Fibroblast of skin of scalp (primary cell): ENCODE measurements at places on chromosomes 3 and 15.

GRCh38 chr3:8665407-8665896 is 20.9 kb upstream of the SSUH2 start:
- no peak for DNase-seq

DNA sequence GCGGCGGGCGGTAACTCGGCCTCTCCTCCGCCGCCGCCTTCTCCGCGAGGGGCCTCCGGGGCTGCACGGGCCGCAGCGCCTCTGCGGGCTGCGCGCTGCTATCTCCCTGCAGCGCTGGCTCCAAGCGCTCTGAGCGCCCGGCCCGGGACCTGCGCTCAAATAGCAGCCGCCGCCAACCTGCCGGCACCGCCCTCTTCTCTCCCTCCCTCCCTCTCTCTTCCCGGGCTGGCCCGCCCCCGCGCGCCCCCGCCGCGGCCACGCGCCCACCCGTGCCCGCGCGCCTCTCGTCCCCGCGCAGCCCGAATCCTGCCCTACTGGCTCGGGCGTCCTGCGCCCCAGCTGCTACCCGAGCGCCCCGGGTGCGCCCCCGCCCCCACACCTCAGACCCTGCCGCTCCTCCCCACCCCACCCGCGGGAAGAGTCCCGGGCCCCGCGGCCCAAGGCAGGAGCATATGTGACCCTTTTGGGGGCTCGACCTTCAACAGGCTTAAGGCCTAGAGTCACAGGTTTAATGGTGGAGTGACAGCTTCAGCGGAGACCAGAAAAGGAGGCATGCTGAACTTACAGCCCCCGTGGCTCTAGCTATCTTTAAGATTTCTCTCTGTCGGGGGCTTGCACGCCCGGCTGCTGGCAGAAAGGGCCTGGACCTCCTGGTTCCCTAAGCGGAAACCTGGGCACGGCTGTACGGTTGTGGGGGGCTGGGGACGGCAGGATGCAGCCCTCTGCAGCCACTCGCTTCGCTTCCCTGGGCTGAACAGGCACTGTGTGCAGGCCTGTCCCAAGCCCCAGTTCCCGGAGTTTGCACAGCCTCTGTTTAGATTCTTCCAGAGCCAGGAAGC is at the start of gene CACNA2D2:
Gene CACNA2D2, minus strand, starts transcription at position 131 of the 839 bp plus-strand sequence. CDS start 211 bp downstream, outside the sequence.
- DNase-seq = no peak

DNA sequence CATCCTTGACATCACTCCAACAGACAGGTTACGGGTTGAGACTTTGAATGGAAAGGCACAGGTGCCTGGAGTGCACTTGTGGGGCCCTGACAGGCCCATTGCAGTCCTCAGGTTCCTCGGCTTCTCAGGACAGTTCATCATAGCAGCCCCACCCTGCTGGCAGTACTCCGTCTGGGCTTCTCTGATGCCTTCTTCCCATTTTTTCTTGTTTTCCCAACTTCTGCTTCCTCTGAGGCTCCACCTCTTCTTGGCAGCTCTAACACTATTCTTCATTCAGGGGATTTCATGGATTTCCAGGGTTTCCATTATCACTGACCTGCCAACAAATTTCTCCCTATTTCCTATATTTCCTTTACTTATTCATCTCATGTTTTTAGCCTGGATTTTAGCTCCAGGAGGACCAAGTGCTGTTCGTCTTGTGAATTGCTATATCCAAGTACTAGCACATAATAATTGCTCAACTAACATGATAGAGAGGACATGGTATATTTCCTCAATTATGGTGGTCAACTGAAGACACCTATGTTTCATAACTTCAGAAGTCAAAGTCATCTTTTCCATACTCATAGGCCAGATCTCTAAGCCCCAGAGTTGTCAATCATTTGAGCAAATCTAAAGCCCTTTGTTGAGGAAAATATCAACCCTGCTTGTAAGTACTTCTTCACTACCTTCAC is 16.2 kb downstream of the NCEH1 start:
- DNase-seq = no peak

DNA sequence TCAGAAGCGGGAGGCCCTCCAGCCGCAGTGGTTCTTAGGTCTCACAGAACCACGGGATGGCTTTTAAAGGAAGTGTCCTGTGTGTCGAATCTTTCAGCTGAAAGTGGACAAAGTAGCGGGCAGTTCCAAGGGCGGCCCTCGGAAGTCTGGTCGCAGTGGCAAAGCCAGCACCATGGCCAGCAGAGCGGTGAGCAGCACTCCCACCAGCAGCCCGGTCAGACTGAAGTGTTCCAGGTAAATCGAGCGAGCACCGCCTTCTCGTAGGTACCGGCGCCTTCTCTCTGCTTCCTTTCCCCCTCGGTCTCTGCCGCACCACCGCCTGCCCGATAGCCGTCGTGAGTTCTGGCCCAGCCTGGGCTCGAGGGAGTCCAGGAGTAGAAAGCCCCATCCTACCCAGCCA is 103.6 kb upstream of the ABHD17C start:
- no peak for DNase-seq

DNA sequence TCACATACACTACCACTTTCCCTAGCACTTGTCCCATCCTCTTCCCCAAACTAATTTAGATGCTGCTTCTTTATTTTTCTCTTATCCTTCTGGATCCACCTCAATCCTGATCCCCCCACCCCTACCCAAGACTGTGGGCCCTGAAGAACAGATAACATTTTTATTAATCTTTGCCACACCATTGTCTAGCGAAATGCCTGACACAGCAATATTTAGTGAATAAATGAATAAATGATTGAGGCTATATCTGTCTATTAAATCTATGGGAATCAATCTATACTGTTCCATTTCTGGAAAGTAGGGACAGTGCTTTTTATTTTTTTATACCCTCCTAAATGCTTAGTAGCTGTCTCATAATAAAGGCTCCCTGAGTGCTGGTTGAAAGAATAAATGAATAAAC is 32.9 kb upstream of the LRRC3B start:
- DNase-seq = no peak

DNA sequence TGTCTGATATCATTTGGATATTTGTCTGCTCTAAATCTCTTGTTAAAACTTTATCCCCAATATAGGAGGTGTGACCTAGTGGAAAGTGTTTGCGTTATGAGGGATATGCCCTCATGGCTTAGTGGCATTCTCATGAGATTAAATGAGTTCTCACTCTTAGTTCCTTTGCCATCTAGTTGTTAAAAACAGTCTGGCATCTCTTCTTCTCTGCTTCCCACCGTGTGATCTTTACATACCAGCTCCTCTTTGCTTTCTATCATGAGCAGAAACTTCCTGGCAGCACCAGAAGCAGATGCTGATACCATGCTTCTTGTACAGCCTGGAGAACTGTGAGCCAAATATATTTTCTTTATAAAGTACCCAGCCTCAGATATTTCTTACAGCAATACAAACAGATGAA is 33.0 kb downstream of the NLGN1 start:
- no peak for DNase-seq

GRCh38 chr15:25397100-25397499 is 41.7 kb downstream of the UBE3A start:
- no peak for DNase-seq

DNA sequence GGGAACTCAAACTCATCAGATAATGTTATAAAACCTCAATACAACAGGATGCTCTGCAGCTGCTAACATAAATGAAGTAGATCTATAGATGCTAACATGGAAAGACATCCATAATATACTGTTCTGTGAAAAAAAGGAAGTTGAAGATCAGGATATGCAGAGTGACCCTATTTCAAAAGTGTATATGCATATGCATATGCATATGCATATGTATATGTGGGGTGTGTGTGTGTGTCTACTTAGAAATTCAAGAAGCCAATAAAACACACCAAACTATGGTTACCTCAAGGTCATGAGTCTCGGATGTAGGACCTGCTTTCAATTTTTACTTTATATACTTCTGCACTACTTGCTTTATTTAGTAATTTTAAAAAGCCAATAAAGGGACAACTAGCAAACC is 125.6 kb downstream of the ABHD5 start:
- no peak for DNase-seq

GRCh38 chr3:29144807-29145206 is 136.1 kb upstream of the RBMS3 start:
- DNase-seq = peak; percentile 84

GRCh38 chr15:100221471-100222348 is 120.1 kb downstream of the ADAMTS17 start:
- DNase-seq = no peak

DNA sequence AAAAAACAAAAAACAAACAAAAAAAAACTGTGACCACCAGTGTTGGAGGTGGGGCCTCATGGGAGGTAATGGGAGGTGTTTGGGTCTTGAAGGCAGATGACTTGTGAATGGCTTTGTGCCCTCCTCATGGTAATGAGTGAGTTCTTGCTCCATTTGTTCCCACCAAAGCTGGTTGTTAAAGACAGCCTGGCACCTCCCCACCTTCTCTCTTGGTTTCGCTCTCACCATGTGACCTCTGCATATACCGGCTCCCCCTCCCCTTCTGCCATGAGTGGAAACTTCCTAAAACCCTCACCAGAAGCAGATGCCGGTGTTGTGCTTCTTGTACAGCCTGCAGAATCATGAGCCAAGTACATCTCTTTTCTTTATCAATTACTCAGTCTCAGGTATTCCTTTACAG is 61.5 kb upstream of the ATP11B start:
- no peak for DNase-seq

DNA sequence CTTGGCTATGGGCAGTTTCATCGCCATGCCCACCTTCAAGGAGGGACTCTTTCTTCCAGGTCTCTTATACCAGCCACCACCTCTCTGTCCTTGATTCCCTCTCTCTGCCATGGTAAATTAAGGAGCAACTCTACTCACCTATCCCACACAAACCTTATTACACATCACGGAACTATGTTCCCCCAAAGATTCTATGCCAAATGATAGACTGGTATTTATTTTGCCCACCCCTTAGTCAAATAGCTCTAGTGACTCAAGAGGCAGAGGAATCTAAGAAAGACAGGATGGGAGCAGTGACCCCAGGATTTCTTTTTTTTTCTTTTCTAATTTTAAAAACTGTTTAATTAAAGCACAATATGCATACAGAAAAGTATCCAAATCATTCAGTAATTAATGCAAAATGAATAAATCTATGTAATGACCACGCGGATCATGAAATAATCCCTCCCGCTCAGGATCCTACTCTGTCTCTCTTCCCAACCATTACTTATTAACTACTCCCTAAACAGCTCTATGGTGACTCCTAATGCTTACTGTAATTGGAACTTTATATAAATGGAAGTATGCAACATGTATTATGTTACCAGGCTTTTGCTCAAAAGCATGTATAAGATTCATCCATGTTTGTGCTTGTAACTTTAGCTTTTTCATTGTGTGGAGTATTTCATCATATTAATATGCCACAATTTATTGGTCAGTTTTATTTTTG is 410.8 kb upstream of the RASGRP1 start:
- no peak for DNase-seq

DNA sequence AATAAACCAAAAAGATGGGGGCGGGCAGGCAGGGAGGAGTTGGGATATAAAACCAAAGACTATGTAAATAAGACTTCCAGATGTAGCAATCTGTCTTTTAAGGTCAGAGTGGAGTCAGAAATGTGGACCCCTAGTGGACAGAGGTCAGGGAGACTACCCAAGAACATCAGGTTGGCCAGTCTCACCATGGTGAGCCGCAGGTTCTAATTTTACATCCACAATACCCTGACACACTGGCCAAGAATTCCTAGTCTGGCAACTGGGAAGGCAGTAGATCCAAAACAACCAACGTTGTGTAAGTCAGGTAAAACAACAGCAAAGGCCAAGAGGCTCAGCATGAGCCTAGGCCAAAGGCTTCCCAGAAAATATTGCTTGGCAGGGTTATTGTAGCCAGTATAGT is 203.4 kb downstream of the FOXP1 start:
- DNase-seq = no peak
